ENCODE measurements at places on chromosomes 7 and 10.

DNA sequence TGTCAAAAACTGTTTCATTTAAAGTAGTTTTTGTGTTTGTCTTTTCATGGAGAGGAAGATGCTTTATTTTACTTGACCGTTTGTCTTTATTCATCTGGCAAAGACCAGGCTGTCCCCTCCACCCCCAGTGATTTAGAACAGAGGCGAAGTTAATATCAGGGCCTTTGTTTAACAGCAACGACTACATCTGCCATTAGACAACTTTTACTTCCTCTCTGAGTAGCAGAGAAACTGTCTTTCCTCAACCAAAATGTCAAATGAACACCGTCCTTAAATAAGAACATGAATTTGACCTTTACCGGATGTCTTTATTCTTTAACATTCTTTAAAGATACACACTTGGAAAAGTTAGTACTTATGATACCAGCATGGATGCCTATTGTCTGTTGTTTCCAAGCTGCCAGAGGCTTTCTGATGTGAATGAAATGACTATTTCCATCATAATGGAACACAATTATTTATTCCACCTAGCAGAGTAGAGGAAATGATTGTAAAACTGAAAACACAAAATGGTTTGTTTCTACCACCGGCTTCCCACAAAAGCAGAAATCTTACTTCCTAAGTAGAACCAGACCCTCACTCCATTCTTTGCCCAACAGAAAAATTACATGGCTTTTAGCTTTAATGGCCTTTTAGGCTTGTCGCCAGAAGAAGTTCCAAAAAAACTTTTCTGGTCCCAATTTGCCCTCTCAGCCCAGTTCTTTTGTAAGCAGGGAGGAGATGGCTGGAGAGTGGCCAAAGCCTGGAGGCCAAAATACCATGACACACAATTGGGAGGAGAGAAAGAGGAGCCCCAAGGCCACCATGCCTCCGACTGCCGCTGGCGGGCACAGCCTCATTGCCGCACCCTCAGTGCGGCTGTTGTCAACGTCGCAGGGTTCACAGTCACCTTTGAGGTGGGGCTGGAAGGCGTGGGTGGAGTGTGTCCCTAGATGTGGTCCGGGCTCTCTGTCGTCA, 168.5 kb downstream of the TEX36 start:
- DNase-seq: no peak

DNA sequence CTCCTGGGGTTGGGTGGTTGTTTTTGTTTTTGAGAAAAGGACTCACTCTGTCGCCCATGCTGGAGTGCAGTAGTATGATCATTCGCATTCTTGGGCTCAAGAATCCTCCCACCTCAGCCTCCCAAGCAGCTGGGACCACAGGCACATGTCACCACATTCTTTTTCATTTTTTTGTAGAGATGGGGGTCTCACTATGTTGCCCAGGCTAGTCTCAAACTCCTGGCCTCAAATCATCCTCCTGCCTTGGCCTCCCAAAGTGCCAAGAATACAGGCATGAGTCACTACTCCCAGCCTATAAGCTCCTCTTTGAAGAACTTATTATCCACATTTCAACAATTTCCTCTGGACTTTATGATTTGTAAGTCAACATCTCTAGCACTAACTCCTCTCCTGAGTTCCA, 102.7 kb downstream of the KMT2C start:
- DNase-seq: no peak

DNA sequence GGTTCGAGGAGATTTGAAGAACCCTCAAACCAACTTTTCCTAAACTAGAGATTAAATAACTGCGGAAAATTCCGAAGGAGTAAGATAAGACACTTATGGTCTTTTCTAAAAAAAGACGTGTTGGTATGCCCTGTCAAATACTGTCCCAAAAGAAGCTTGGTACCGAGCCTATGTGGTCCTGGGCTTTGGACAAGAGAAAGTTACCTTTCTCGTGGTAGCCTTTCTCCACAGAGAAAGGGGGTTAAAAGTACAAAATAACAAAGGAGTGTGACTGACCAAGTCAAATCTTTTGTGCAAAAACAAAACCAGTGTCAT, 56.2 kb upstream of the JCAD start:
- DNase-seq: no peak

DNA sequence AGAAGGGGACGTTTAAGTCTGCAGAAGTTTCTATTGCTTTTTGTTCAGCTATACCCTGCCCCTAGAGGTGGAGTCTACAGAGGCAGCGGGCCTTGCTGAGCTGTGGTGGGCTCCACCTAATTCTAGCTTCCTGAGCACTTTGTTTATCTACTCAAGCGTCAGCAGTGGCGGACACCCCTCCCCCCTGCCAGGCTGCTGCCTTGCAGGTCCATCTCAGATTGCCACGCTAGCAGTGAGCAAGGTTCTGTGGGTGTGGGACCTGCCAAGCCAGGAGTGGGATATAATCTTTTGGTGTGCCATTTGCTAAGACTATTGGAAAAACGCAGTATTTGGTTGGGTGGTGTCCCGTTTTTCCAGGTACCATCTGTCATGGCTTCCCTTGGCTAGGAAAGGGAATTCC, 147.3 kb upstream of the PRPS1L1 start:
- DNase-seq: no peak

- DNase-seq: no peak
Measured at GRCh38 chr10:112763916-112764520, 186.0 kb upstream of the TCF7L2 start.
